ENCODE measurements at places on chromosomes 7 and 10.
A peak's percentile ranks its signal among the peaks of the same experiment; 100 is the strongest.

DNA sequence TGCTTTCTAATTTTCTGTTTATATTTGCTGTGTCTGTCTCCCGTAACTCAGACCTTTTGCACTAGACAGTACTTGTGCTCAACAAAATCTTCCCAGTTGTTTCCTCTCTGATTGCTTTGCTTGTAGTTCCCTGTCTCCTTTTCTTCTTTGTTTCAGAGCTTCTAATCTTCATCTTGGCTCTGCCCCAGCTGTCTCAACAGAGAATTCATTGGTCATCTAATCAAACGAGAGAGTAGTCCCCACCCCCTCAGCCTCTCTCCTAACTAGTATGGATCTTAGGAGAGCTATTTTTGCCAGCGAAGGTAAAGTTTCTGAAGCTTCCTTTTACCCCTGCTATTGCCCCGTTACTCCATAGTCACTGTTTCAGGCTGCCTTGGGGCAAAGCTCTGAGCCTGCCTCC lies 32.8 kb downstream of the SLC26A4 start:
- no peak for DNase-seq

- no peak for DNase-seq
These were observed 19.5 kb downstream of the LMOD2 start for GRCh38 chr7:123675181-123675473.

- DNase-seq, result no peak
These were observed 30.3 kb upstream of the PAX2 start for GRCh38 chr10:100715101-100715444.

DNA sequence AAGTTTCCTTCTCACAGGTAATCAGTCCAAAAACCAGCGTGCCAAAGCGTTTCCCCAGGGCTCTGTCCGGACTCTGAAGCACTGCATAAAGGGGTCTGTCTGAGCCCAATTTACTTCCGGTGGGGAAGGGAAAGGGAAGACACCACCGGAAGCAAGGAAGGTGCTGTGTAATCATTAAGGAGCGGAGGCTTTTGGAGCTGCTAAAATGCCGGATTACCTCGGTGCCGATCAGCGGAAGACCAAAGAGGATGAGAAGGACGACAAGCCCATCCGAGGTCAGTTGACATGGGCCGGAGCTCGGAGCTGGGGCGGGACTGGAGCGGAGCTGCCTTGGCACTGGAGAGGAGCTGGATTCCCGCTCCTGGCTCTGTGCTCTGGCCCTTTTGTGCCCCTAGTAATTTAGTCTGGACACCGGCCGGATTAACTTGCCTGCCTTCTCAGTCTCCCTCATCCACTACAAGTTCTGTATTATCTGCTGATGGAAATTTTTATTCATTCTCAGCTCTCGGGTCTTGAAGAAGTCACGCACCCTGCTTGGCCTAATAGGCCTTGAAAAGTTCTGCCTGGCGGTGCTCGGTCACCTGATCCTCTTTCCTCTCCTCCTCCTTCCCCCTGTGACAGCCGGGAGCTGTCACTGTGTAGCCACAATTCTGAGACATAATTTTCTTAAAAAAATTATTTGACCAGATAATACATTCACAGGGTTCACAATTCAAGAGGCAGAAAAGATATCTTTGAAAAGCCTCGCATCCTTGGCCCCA lies at the start of gene PSMC2:
TSS of gene PSMC2 (plus strand) at position 137 of the 761 bp plus-strand sequence. CDS start at position 206, 69 bp downstream.
- DNase-seq, result peak; percentile 97

DNA sequence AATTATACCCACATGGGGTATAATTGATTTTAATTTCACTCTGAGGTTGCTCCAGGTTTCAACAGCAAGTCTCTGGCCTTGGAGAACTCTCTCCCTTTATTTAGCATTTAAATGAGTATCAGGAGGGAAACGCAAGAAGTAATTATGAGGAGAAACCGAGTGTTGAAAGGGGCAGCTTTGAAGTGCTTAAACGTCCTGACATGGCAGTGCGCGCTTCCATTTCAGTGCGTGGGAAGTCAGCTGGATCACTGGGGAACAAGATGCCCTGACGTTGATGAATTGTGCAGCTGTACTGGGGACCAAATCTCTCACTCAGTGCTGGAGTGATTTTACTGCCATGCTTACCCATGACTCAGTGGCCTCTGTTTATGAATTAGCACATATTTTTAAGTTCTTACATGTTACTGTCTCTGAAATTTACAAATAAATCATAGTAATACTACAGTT lies 106.0 kb upstream of the PRR15 start:
- DNase-seq, result no peak

GRCh38 chr10:77844713-77845445 lies 81.7 kb downstream of the DLG5 start:
- DNase-seq, result no peak

GRCh38 chr10:105699504-105699903 lies 1058.4 kb downstream of the SORCS3 start:
- DNase-seq, result no peak

GRCh38 chr10:74039561-74040145 lies 41.7 kb downstream of the VCL start:
- no peak for DNase-seq

- DNase-seq, result no peak
These were observed 16.3 kb downstream of the CUBN start for GRCh38 chr10:17113346-17113745.

DNA sequence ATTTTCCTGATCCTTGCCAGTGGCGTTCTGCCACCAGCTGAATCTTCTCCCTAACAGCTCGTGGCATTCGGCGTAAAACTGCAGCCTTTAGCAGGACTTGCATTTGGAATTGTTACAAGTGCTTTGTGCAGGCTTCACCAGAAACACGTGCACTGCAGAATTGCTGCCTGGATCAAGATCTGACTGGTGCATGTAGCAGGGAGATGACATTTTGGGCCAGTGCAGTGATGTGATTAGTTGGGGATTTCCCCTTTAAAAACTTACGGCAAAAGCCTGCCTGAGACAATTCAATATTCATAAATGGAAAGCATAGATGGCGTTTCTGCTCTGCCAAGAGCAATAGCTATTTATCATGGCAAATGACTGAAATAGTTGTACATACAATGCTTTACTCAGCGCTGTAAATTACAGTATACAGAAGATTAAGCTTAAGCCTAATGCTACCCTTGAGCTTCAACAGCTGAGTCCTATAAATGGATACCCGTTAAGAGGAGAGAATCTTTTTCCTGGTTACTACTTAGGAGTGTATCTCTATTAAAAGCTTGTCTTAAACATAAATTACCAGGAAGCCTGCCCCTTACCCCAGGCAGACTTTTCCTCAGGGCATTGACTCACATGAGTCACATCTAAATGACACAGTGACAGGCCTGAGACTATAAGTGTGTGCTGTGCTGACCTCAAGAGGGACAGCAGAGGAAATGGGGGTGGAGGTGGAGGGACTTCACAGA lies 106.3 kb downstream of the ATXN7L1 start:
- peak; percentile 32 for DNase-seq

GRCh38 chr7:47421456-47421855 lies 160.5 kb downstream of the TNS3 start:
- DNase-seq, result no peak

GRCh38 chr7:91784469-91784868 lies 96.0 kb downstream of the MTERF1 start:
- peak; percentile 91 for DNase-seq

DNA sequence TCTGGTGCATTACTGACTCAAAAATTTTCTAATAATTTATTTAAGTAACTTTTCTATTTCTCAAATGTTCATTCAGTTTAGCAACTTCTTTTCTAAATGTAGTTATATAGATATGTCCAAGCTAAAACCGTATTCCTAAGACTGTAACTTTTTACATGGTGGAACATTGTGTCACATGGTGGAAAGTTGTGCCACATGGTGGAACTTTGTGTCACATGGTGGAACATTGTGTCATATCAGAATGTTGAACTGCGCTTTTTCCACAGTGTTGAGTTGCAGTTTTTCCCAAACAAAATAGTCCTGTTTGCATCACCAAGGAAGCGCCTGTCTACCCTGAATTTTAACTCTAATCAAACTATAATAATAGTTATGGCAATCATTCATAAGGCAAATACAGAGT lies 109.3 kb downstream of the ANKRD30A start:
- DNase-seq, result no peak

DNA sequence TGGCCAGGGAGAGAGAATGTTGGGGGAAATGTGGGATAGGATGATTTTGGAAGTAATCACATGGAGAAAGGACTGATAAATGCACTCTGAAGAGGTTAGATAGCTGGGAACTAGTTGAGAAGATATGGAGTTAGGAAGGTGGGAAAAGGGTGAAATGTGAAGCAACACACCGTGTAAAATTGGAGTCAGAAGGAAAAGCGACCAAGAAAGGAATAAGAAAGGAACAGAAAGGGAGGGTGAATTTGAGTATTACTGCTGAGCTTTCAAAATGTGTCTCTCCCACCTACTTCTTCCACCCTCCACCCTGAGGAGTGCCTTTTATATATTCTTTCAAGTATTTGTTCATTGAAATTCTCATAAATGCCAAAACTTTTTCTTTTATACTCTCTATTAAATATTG lies 171.8 kb downstream of the BMPER start:
- no peak for DNase-seq

GRCh38 chr10:91653219-91653870 lies 20.5 kb upstream of the PPP1R3C start:
- DNase-seq, result peak; percentile 35

- no peak for DNase-seq
These were observed 126.4 kb downstream of the CFAP58 start for GRCh38 chr10:104479906-104480593.

DNA sequence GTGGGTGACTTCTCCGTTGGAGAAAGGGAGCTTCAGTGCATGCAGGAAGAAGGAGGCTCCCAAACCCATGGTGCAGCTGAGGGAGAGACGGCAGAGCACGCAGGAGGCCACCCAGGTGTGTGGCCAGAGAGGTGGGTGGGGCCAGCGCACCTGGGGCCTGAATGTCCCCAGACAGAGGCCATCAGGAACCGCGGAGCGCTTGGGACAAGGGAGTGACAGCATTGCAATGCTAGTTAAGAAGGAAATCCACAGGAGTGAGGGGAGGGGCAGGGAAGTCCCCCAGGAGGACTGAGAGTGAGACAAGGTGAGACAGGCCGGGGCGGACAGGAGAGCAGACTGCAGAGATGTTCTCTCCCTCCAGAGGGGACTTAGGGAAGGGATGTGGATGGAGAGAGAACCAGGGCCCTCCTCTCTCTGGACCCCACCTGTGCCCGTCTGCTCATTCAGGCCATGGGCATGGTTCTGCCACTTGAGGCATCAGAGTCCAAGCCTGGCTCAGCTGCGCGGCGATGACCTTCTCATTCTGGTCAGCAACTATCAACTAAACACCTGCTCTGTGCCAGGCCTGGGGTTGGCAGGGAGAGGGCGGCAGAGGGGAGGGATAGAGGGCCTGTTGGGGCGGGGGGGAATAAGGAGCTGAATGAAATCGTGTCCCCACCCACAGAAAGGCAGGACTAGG lies 69.4 kb upstream of the COL13A1 start:
- DNase-seq, result no peak

DNA sequence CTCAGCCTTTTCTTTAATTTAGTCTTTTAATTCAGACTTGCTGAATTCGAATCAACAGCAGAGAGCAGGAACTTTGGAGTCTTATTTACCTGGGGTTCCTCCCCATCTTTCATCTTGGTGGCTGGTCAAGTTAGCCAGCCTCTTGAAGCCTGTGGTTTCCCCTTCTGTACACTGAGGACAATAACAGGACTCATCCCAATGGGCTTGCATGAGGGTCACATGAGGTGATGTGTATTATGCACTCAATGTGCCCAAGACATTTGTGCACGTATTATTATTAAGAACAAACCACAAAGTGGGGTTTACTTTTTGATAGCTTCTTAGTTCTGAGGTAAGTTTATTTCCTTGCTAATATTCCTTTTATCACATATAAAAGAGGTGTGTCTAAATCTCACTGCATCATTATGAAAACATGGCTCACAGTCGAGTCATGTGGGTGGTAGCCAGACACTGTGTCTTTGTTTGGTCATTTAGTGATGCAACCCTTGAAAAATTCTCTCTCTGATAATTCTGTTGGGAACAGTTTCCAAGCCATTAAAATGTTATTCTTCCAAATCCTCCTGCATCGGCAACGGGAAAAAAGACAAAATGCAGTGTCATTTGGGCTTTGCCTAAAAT lies 86.5 kb upstream of the GRB10 start:
- peak; percentile 46 for DNase-seq

DNA sequence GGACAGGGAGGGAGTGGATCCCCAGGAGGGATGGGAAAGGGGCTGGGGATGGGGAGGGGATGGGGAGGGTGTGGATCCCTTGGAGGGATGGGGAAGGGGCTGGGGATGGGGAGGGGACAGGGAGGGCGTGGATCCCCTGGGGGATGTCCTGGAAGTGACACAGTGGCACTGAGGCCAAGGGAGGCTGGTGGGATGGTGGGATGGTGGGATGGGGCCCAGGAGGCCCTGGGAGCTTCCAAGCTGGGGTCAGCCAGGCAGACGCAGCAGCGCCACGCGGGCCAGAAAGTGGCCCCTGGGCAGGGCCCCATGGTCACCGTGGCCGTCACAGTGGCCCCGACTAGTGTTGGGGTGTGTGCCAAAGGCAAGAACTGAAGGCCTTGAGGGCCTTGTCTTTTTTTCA lies 67.8 kb downstream of the INPP5A start:
- no peak for DNase-seq

GRCh38 chr10:96987842-96988175 lies 155.7 kb downstream of the LCOR start:
- DNase-seq, result no peak

- no peak for DNase-seq
These were observed 118.1 kb downstream of the PTPRN2 start for GRCh38 chr7:158469396-158470051.

- no peak for DNase-seq
These were observed 87.9 kb downstream of the TPK1 start for GRCh38 chr7:144747936-144748335.

- DNase-seq, result no peak
These were observed 56.7 kb upstream of the EBF3 start for GRCh38 chr10:130020651-130021382.

GRCh38 chr7:84999450-84999849 lies 187.4 kb downstream of the SEMA3D start:
- no peak for DNase-seq

DNA sequence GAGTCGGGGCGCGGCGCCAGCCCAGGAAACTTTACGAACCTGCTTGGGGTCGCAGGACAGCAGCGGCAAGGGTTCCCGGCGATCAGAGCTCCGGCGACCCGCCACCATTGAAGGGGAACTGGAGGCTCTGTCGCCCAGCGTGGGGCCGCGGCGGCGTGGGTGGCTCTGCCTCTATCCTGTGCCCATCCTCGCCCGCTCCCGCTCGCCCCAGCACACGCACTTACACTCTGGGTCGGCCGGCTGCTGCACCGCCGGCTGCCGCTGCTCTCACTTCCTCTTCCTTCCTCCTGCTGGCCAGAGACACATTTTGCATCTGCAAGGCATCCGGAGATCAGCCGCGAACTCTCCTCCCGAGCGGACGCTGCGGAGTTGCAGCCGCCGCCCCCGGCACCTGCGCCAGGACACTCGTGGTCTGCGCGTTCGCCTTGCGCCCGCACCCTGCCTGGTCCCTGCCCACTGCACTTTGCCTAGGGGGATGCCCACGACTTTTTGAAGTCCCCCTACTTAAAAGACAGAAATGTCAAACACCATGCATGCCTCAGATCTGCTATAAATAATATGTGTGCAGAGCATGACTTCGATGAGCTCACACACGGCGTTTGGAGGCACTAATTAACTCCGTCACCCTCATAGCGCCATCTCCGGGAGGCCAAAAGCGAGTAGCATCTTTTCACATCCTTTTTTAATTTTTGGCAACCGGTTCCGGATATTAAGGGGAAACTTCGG lies at the start of gene ELMO1:
TSS of gene ELMO1 (minus strand) at position 229 of the 726 bp plus-strand sequence. CDS start 106,174 bp downstream, outside the sequence.
- DNase-seq, result no peak

- no peak for DNase-seq
These were observed 6.4 kb upstream of the CFAP69 start for GRCh38 chr7:90238583-90238982.

All from RKO (cell line).